Panc1 (cell line): ENCODE measurements at places on chromosomes 2 and 18.

GRCh38 chr2:222671259-222672067, at the start of gene MOGAT1:
Gene MOGAT1, plus strand, starts transcription at chr2:222671658. Its CDS starts 128 bp downstream, at chr2:222671786.
- no peak for DNase-seq

GRCh38 chr2:216108310-216108966, 710 bp upstream of the XRCC5 start:
- no peak for DNase-seq

- DNase-seq = no peak
Observed at GRCh38 chr2:16088035-16088801, 147.9 kb downstream of the MYCN start.

DNA sequence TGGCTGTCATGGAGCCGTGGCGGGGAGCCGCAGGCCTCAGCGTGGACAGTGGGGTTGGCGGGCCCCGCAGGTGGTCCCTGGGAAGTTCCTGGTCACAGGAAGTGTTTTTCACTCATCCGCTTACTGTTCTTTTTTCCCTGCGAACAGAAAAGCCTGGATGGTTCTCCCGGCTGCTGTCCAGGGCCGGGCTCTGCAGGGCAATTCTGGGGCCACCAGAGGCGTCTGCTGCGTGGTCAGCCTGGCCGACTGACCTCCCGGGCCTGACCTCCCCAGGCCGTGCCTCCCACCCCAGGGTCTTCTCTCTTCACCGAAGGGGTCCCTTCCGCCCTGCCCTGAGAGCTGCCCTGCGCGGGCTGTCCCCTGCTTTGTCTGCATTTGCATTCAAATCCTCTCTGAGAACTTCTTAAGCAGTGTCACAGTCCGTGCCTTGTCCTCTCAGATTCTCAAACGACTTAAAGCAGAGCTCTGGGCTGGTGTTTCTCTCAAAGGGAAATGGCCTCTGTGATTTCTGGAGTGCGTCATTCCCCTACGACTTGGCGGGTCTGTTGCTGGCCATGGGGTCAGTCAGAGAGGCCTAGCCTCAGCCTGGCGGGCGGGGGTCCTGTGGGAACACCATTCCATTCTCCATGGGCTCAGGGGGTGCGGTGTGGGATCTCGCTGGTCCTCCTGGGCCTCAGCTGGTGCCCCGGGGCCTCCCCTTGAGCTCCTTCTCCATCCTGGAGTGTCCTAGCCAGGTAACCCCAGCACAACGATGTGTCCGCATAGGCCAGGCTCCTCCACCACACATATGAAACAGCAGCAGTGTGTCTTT, 38.3 kb downstream of the KLHL29 start:
- DNase-seq = no peak

DNA sequence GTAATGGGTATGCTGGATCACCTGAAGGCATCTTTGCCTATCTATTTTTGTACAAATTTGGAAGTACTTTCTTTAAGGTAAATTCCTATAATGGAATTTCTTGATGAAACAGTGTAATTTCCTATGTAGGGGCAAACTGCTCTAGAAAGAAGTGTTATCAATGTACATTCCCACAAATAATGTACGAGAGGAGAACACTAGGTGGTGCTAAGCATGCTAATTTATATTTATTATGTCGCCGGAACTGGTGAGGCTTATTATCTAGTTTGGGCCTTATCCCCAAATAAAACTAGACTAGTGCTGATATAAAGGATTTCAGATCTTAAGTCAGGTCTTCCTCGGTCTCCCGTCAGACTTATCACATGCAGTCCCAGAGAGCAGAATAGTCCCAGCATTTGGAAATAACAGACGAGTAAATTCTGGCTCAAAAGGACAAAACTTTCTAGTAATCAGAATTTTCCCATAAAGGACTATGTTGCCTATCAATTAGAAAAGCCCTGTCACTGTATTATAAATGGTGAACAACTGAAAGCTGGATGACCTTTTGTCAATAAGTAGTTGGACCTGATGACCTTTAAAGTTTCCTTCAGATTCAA, 86.9 kb upstream of the RBBP8 start:
- no peak for DNase-seq

DNA sequence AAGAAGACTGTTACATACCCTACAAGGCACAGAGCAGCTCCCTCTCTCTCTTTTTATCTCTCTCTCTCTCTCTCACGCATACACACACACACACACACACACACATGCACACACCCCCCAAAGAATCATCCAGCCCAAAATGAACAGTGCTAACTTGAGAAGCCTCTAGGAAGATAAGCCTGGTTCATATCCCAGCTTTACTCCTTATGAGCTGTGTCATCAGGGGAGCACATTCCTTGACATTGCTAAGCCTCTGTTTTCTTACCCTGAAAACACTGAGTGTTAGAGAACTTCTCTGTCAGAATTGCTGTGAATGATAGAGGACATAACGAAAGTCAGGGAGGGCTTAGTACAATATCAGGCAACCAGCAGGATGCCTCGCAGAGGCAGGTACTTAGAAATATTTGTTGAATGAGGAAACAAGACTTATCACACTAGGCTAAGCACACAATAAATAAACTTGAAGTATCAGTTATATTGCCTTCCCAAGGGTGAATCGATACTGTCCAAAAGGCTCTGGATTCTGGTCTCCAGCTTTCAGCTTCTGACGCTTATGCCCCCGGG, 725.6 kb upstream of the ID2 start:
- DNase-seq = no peak

- no peak for DNase-seq
Observed at GRCh38 chr2:198973785-198974184, 484.0 kb downstream of the SATB2 start.

DNA sequence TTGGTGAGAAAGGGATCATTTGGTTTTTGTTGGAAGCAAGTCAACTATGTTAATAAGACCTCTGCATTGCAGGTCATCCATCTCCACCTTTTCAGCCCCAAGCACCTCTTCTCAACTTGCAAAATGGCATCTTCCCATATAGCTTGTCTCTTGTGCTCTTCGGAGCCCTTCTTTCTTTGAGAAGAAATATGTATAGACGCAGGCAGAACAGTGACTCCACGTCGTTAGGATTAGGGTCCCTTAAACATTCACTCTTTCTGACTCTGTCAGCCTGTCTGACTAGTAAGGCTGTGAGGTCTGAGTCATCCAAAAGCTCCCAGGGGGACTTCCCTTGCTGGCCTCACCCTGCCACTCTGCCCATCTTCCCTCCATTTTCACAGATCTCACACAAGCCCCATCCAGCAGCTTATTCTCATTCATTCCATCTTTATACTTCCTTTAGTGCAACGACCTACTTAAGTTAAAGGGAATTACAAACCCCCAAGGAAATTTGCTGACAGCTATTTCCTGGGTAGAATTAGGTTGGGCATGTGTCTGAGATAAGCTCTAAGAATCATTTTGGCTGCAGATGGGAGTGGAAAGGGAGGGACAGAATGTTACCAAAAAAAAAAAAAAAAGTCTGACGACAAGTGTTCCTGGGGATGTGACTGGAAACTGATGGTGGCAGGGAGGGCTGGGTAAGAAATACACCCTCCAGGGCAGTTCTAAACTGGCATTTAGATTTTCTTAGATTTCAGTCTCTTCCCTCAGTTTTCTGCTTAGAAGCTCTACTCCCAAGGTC, 37.7 kb upstream of the MEX3C start:
- no peak for DNase-seq

- DNase-seq = no peak
Observed at GRCh38 chr2:4674007-4674406, 970.6 kb downstream of the DCDC2C start.

GRCh38 chr18:9887992-9888391, 2.2 kb downstream of the TXNDC2 start:
- DNase-seq = no peak

- no peak for DNase-seq
Observed at GRCh38 chr2:219252084-219252483, 959 bp upstream of the TUBA4B start.

- no peak for DNase-seq
Observed at GRCh38 chr2:50777954-50778353, 254.0 kb downstream of the NRXN1 start.

DNA sequence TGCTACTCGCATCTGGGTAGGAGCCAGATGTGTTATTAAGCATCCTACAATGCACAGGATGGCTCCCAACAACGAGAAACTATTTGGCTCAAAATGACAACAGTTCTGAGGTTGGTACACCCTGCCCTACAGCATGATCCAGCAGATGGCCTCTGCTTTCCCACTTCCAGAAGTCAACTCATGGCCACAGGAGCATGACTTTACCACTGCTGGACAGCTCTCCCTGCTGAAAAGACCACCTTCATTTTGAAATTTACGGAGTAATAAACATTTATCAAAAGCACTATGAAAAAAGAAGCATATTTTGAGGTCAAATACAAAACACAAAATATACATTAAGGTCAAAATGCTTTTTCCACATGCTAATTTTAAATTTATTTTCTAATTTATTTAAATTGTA, 13.7 kb downstream of the NXPH2 start:
- DNase-seq = no peak

DNA sequence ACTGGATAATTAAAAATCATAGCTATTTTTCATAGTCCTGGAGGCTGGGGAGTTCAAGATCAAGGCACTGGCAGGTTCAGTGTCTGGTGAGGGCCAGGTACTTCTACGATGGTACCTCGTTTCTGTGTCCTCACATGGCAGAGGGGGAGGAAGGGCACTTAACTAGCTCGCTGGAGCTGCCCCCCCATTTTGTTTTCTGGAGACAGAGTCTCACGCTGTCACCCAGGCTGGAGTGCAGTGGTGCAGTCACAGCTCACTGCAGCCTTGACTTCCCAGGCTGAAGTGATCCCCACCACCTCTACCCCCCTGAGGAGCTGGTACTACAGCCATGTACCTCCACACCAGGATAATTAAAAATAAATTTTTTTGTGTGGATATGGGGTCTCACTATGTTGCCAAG, 40.3 kb downstream of the ASB1 start:
- no peak for DNase-seq

DNA sequence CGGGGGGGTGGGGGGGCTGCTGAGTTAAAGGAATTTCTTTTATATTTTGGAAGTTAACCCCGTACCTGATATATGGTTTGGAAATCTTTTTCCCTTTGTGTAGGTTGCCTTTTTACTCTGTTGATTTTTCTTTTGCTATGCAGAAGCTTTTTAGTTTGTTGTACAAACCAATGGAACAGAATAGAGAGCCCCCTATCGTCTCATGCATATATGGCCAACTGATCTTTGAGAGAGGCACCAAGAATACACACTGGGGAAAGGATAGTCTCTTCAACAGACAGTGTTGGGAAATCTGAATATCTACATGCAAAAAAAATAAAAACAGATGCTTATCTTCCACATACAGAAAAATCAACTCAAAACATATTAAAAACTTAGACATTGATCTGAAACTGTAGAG, 647.8 kb upstream of the KLHL29 start:
- DNase-seq = no peak

DNA sequence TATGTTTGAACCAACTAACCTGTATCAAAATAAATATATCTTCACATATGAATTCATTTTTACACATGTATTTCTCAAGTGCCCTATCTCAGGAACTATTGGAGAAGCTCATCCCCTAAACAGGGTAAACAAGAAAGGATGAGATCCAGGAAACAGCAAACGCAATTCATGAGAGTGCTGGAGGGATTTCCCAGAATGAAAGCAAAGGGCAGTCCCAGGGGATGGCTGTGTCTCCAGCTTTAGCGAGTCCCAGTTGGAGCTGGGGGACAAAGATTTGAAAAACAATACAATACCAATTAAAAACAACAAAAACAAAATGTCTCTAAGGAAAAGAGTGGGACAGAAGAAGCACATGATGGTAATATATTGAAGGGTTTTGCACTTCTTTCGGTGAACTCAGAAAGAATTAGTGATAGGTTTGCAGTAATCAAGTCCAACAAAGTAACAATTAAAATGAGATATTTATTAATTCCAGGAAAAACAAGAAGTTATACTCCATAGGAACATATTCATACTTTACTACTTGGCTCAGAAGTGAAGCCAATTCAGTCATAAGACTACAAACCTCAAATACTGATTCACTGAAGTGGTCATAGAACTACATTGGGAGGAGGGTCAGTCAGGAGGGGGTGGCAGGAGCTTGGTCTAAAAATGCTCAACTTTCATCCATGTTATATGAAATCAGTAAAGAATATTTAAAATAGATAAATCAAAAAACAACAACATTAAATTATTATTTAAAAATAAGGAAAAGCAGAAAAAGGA, 73.1 kb upstream of the PDE1A start:
- DNase-seq = no peak

DNA sequence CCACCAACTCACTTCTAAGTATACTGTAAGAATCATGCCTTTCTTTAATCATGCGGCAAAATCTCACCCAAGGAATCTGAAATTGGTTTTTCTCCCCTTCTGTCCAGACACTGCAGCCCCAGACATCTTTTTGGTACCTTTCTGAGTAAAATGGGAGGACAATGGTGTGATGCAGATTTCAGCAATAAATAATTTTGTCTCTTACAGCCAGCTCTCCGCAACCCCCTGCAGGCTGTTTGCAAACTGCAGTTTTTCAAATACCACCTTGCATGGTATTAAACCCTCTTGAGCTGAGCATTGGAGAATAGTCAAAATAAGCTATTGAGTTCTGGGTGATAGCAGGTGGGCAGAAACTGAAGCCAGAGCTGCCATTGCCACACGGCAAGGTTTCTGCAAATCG, 32.2 kb downstream of the GPR39 start:
- peak; percentile 13 for DNase-seq

- no peak for DNase-seq
Observed at GRCh38 chr2:81551040-81551634, 1246.6 kb upstream of the LRRTM1 start.

- no peak for DNase-seq
Observed at GRCh38 chr2:204199357-204199756, 262.8 kb downstream of the ICOS start.

DNA sequence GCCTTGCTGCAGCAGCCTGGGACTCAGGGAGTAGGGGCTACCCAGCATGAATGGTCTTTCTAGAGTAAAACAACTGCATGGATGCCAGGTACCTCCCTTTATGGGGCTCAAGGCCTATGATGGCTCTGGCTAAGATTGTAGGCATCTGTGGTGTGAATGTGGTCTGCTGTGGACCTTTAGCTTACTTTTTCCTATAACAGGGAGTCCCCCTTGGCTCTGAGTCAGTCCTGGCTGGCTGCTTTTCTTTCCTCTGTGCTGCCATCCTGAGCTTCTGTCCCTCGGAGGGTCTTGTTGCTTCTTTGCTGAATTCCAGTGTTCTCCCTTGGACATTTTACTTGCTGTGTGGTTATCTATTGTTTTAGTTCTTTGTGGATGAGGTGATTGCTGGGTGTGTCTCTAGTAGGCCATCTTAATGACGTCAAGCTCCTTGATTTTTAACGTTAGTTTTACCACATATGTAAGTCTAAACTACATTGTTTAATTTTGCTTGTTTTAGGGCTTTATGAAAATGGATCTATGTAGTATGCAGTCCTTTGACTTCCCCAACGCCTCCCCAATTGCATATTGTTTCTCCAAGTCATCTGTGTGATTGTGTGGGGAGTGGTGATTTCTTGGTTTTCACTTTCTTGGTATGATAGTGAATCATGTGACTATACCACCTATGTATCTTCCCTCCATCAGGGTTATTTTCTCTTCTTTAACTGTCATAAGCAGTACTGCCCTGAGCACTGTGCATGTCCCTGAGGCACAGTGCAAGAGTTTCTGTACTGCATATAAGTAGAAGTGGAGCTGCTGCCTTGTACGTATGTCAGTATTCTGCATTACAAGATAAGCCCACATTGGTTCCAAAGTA, 92.4 kb downstream of the NCK2 start:
- no peak for DNase-seq

GRCh38 chr2:27431395-27431794, 3.0 kb downstream of the NRBP1 start:
- peak; percentile 55 for DNase-seq
